ENCODE measurements at places on chromosomes 11 and 22.

DNA sequence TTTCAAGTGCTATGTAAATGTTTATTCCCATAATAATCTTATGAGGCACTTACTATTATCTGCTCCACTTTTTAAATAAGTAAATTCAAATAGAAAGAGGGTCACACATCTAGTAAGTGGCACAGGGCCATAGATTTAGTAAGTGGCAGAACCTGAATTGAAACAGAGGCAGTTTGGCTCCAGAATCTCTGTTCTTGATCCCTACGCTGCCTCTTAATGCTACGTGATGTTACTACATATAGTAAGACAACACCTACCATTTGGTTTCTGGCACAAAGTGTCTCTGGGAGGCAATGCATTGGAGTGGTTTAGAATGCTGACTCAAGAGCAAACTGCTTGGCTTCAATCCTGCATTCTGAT lies 1018.3 kb downstream of the DLG2 start:
- no peak for DNase-seq

DNA sequence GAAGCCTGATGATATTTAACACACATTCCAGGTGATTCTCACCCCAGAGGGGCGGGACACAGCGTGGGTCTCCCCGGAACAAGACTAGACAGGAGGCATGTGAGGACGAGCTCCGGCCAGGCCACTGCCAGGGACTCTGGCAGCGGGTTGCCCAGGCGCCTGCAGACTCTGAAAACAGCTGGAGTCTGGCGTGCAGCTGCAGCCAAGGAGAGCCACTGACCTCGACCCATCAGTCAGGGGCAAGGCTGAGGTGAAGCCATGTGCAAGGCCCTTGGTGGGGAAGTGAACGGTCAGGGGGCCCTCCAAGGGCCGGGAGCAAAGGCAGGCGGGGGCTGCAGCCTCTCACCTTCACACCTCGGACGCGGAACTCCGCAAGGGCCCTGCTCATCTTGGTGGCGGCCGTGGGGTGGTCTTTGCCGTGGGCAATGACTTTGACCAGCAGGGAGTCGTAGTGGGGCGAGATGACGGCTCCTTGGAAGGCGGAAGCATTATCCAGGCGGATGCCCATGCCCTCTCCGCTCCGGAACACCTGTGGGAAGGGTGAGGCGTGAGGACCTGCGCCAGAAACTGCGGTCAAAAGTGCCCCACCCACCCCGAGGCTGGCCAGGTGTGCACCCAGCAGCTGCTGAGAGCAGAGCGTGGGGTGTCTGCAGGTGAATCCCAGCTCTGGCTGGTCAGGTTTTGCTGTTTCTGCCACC lies 6.7 kb downstream of the LRFN4 start:
- no peak for DNase-seq

- DNase-seq: no peak
Measured at GRCh38 chr11:77060234-77060633, 6.5 kb upstream of the CAPN5 start.

GRCh38 chr11:68324695-68325094 lies 12.3 kb downstream of the LRP5 start:
- no peak for DNase-seq

DNA sequence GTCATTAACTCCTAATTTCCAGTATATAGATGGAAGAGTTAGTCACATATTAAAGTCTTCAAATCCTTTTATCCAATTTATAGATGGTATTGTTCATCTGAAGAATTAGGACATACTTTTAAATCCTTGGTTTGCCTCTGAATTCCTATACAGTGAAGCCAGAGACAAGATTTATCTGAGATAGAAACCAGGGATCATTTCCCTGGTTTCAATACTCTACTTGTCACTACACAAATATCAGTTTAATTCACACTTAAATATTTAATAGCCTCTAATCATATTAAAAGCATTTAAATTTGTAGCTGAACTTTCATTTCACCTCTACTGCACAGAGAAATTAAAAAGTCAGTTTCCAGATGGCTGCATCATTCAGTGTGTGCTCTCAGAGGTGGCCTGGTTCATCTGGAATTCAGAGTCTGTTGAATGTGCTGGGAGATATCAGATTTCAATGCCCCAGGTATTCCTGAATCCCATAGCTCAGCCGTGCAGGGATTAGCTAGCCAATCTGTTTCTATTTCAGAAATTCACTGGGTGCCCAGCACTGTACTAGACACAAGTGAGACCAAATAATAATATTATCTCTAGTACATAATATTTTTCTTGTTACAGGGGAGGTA lies 344.3 kb downstream of the AASDHPPT start:
- DNase-seq: no peak

- DNase-seq: no peak
Measured at GRCh38 chr22:46651316-46651715, 31.1 kb downstream of the GRAMD4 start.

GRCh38 chr11:101442171-101442570 lies 141.6 kb downstream of the TRPC6 start:
- no peak for DNase-seq

DNA sequence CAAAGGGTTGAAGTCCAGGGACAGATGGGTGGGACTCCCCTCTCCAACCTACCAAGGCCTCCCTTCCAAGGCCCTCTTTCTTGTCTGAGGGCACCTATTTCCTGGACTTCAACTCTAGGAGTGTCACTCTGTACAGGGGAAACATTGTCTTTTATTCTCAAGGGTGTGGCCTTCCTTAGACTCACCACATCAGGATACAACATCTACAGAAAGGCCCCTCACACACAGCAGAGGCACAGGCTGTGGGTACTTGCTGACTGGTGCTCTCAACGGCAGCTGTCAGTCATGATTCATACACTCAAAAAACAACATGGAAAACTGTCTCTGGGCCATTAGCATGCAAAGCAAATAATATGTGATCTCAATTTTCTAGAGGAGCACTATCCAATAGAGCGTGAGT lies 78.0 kb downstream of the RCN1 start:
- no peak for DNase-seq

- DNase-seq: no peak
Measured at GRCh38 chr11:100719362-100719761, 32.3 kb downstream of the ARHGAP42 start.

DNA sequence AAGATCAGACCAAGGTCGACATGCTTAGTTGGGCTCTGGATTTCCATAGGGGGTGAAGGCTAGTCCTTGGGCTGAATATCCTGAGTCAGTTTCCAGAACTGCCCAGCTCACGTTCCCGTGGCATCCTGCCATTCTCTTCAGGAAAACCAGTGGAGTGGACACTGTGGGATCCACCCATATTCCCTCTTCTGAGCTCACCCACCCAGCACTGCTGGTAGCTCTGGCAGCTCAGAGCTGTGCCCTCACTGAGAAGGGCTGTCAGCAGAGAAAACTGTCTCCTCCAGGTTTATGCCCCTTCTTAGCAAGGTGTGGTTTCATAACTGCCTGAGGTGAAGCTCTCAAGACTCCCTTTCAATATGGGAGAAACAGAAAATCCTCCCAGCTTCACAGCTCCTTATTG lies 111.7 kb downstream of the GGTLC2 start:
- DNase-seq: no peak

GRCh38 chr11:117679461-117679860 lies 117.6 kb downstream of the DSCAML1 start:
- no peak for DNase-seq

DNA sequence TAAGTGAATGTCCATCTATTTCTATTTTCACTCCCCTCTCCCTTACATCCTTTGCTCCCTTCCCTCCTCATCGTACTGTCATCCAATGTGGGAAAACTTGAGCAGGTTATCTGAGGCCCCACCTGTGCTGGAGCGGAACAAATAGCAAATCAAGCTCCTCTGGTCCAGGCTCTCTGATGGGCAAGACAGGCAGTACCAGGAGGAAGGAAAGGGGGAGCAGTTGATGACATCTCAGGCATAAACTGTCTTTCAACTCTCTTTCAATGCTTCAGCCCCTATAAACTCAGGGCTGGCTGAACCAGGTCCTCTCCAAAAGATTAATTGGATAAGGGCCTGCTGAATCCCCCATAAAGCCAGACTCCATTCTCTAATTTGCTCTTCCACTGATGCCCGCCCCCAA lies 1.5 kb upstream of the CCKBR start:
- no peak for DNase-seq

DNA sequence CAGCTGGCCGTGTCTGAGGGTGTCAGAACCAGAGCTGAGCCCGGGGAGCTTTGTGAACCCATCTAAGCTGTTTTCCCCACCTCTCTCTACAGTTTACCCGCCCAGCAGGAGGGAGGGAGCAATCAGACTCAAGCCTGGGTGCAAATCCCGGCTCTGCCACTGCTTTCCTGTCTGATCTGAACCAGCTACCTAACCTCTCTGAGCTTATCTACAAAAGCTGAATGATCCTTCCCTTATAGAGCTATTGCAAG lies 252 bp downstream of the APOL2 start:
- no peak for DNase-seq

DNA sequence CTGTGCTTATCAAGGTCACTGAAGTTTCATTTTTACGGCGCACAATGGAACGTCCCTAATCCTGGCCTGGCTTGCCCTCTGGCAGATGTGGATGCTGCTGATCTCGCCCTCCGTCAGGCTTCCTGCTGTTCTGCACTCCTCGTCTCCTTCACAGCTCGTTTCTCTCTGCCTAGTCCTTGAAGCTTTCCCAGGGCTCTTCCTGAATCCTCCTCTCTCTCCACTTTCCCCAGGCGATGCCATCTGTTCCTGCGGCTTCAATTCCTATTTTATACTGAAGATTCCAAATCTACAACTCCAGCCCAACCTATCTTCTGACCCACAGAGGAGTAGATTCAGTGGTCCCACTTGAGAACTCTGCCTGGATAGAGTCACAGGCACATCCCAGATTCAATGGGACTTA lies 14.2 kb downstream of the SLC22A8 start:
- DNase-seq: no peak

DNA sequence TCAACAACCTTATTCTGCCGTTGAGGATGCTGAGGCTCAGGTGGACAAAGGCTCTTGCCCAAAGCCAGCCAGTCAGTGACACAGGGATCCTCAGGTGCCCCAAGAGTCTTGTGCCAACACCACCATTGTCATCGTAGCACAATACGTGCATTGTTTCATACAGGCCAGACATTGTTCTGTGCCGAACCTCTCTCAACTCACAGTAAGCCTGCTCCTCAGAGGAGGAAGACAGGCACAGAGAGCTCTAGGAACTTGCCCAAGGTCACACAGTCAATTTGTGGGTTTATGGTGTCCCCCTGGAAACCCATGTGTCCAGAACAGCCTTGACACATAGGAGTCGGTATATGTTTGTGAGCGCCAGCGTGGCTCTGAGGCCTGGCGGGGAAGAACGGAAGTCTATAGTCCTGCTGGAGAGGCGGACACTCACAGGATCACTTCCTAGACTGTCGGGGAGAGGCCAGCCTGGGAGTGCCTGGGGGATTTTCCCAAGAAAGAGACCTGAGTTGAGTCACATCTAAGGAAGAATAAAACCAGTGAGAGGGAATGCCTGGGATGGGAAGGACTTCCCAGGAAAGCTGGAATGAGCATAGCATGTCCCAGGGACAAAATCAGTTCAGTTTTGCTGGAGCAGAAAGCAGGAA lies 20.2 kb downstream of the LIF start:
- no peak for DNase-seq

DNA sequence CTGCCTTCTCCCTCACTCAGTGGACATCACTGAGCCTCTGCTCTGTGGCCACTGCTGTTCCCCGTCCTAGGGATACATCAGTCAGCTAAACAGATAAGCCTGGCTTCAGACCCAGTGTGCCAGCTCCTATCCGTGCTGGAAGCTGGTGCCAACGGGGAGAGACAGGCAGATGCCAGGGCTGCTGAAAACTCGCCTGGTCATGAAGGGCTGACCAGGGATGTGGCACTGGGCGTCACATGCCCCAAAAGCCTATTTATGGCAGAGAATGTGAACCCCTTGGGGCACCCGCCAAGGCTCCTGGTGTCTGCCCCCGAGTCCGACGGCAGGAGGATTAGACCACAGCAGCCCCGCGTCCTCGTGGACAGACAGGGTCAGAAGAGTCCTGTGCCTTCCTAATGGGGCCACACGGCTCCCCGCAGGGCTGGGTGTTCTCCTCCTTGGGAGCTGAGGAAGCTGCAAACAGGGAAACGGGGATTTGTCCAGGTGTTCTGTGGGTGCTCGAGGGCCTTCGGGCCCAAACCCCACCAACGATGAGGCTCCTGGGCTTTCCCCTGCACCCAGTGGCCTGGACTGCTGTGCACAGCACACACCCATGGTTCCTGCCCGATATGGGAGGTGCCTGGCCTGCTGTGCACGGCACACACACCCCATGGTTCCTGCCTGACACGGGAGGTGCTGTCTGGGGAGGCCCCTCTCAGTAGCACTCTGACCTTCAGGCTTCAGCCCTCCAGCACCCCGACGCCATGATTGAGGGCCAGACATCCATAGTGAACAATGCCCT lies 19.9 kb downstream of the ANO1 start:
- DNase-seq: no peak

DNA sequence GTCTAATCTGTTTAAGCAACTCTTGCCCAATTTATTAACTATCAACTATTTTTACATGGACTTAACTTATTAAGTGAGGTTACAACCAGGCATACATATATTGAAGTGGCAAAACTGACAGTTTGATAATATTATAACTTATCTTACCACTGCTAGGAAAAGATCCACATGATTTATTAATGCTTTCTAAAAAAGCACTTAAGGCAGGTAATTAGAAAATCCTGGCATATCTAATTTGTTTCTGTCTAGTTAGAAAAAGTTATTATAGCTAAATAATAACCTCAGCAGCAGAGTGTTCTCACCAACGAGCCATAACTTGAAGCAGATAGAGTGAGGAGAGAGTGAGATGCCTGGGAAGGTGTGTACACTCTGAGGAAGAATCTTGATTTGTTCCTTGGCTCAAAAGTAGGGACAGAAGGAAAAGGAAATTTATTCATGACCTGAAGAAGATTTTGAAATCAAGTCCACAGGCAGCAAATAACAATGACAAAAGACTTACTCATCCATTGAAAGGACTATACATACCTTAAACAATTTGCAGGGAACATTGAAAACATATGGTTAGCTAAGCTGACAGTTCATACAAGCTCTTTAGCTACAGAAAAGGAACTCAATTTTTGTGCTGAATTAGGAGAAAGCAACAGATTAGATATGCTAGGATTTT lies 7.1 kb upstream of the MUC15 start:
- DNase-seq: no peak

DNA sequence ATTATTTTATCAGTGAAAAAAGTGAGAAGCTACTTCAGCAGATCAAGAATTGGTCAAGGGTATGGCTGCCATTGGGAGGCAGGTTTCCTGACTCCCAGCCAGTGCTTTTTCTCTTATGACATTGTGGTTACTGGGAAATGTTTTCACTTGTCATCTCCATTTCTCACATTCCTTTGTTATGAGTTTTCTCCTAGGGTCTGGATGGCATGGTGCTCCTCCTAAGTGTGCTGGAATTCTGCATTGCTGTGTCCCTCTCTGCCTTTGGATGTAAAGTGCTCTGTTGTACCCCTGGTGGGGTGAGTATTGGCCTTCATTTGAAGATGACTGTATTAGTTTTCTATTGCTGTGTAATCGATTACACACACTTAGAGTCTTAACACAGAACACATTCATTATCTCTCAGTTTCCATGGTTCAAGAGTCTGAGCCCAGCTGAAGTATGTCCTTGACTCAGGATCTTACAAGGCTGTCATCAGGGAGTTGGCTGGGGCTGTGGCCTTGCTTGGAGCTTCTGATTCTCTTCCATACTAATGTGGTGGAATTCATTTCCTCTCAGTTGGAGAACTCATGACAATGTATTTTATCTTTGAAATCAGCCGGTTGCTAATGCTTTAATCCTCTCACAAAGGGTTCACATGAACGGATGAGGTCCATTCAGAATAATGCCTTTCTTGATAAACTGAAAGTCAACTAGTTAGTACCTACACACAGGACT lies 21.0 kb upstream of the MS4A6E start:
- no peak for DNase-seq
